ENCODE measurements at places on chromosomes 13 and 19. TPM values are rescaled to one million over a fixed set of nuclear protein-coding genes. Genes with fewer than 3 reads are reported as not detected.

GRCh38 chr19:14379294-14380065 lies 1.8 kb upstream of the ADGRE5 start:
- DNase-seq, result no peak

- no peak for DNase-seq
These were observed 31.8 kb downstream of the PEX11G start for GRCh38 chr19:7456964-7457541.

GRCh38 chr19:42081584-42082203 lies 5.7 kb downstream of the ZNF574 start:
- no peak for DNase-seq

DNA sequence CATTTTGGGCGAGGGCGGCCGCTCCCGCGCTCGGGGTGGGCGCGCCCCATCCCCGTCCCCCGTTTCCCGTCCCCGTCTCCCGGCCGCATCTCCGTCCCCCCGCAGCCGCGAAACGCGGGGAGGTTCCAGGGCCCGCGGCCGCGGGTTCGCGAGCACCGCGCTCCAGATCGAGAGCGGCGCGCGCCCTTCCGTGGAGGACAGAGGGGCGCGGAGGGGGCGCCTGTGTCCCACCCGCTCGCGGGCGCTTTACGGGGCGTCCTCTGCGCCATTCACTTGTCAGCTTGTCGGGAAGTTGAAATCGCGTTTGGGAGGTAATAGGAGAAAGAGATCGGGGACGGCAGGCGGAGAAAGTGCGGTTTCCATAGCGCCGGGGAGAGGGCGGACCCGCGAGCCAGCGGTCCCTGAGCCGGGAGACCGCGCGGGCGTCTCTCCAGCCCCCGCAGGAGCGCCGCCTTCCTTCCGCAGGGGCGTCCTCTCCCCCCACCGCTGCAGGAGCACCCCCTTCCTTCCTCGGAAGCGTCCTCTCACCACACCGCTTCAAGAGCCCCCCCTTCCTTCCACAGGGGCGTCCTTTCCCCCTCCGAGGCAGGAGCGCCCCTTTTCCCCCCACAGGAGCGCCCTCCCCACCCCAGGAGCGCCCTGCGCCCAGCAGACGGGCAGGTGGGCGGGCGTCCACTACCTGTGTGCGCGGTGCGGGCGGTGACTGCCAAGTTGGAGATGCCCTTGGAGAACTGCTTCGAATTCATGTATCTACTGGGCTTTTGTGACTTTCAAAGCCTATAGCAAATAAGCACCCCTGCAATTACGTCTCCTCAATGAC lies 962 bp upstream of the IRS2 start:
- DNase-seq, result no peak

The PRODH2 gene
- polyA plus RNA-seq, result 15.6 TPM

The C3 gene
- 24.7 TPM for polyA plus RNA-seq
